ENCODE measurements at places on chromosomes 6 and 20.

- no peak for DNase-seq
Measured at GRCh38 chr6:15392182-15392581, 146.3 kb downstream of the JARID2 start.

GRCh38 chr6:96520171-96521115 lies 1.2 kb upstream of the UFL1 start:
- DNase-seq: no peak

- no peak for DNase-seq
Measured at GRCh38 chr6:1318036-1318435, 6.1 kb downstream of the FOXQ1 start.

GRCh38 chr6:56827908-56828649 lies 126.8 kb upstream of the BEND6 start:
- no peak for DNase-seq

- no peak for DNase-seq
Measured at GRCh38 chr6:132814716-132815570, 574 bp downstream of the RPS12 start.

DNA sequence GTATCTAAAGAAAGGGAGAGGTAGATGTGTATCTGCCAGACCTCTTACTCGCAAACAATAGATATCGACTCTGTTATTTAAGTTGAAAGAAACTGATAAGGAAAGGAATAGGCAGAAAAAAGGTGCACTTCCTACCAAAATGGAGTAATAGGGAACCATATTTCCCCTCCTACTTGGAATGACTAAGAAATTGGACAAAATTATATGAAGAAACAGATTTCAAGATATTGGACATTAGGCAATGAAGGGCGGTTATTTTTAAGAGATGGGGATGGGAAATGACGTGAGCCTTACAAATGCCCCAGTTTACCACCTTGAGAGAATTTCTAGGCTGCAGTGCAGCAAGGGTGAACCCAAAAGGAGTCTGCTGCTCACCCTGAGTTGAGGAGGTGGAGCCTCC lies 108.9 kb downstream of the ADTRP start:
- no peak for DNase-seq

DNA sequence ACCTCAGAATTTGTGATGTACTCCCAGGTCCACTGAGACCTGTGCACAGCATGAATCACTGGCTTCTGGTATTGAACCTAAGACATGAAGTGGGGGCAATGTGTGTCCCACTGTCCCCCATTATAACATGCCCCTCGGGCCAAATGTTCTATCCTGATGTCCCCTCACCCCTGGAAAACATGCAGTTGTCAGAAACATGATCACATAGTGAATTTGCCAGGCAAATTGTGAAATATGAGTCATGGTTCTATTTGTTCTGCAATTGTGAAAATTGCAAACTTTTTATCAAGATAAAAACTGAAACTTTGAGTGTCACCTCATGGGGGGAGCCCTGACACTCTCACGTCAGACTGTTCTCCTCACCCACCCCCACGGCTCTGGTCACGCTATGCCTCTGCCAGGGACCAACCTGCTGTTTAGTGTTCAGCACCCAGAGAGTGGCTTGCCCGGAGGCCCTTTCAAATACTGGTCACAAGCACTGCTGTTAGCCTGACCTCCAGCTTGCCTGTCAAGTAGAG lies 305.3 kb downstream of the CLIC5 start:
- DNase-seq: no peak

DNA sequence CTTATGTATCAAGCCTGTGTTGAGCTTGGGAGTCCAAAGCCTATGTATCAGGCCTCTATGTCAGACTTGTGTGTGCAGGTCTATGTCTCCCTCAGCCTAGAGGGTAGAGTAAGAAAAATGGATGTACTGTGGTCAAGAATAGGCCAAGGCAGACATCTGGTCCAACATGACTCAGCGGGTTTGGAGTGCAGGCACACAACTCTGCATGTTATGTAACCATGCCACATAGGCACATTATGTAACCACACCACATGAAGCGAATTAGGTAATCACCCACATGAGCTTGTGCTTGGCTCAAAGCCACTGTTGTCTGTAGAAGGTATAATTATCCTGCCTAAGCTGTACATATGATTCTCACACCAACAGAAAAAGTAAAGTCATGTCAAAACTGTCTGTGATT lies 1190.5 kb upstream of the EYS start:
- no peak for DNase-seq

DNA sequence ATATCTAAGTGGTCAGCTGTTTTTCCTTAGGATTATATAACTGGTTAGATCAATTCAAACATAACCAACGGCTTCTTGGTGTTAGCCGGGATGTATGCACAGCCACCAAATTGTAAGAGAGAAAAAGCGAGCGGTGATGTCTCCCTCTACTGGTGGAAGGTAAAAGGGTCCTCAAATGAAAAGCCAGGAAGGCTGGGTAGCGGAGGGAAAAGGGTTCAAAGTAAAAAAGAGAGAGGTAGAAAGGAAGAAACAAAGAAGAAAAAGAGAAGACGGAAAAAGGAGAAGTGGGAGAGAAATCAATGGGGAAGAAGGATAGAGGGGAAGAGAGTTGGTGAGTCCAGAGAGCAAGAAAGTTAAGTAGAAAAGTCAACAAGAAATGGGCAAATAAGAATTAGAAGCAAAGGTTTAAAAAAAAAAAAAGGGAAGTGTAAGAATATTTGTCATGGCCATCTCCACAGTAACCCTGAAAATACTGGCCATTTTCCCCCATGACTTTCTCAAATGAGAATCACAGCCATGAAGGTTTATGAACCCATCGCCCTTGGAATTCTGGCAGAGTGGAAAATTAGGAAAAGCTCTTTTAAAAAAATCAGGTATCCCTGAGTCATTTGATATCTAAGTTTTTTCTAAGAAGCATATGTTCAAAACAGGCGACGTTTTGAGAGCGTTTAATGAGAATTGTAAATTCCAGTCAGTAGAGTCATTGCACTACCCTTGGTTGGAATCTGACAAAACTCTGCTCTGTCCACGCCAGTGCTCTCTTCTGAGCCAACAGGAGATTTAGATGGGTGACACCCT lies 155.6 kb upstream of the SNX9 start:
- DNase-seq: peak; percentile 78

Data from NCI-H1105 treated with DMSO at 0.1 percent for 48 hours (cell line).